ENCODE measurements at places on chromosomes 2 and 18.

GRCh38 chr2:23283653-23284052 lies 101.3 kb upstream of the KLHL29 start:
- DNase-seq: peak; percentile 53

DNA sequence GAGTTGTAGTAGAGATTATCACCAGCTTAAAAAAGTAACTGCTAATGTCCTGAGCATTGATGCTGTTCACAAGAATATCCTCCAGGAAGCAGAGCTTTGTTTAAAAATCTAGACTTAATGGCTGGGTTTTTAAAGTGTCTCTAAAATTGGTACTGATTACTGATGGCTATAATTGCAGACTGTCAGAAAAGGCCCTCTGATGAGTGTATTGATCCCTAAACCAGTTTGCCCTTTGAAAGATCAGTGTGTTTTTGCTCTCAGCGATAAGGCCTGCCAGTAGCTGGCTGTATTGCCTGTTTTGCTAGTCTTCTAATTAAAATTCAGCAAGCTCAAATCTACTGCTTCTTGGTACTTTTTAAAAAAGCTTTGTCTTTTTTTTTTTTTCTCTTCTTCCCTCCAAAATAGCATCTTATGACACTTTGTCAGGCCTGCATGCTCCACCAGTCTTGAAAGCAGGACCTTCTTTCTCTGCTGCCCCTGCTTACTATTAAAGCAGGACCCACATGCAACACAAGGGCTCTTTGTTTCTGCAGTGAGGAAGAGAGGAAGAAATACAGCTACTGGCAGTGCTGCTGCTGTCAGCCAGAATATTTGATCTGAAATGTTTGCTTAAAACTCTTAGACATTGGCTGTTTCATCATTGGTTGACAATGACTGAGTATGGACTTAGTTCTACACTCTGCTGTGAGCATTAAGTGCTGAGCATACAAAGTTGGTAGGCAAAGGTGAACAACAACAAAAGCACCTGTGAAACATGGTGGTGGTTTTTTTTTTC lies 1.8 kb downstream of the SEC11C start:
- peak; percentile 99 for DNase-seq

- no peak for DNase-seq
Observed at GRCh38 chr18:79785831-79786230, 11.9 kb upstream of the KCNG2 start.

DNA sequence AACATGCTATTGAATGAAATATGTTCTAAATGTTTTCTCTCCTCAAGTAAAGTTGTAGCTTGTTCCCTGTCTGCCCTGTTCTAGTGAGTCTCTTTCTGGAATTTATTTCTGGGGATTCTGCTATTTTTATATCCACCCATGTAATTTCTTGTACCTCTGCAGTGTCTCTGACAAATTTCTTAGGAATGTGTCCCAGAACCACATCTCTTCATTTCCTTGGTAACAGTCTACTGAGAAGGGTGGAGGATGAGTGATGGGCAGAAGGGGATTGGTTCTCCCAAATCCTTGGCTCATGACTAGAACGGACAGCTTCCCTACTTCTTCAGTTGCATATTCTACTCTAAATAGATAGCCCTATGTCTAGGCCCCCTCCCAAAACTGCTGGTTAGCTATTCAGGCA lies 490.6 kb upstream of the LINC00305 start:
- no peak for DNase-seq
